Lower lobe of right lung (tissue), 2 donors: ENCODE measurements at places on chromosomes 1 and 21. TPM values are rescaled to one million over a fixed set of nuclear protein-coding genes. Genes with fewer than 3 reads are reported as not detected.
A peak's percentile ranks its signal among the peaks of the same experiment; 100 is the strongest.

INSRR gene
- not detected for total RNA-seq

PRPF38B gene
- 41.0 TPM for total RNA-seq

PLA2G2C gene
- total RNA-seq = not detected

HES3 gene
- total RNA-seq = not detected

ZNF695 gene
- total RNA-seq = not detected

PIGC gene
- total RNA-seq = 22.8 TPM

GNAT2 gene
- total RNA-seq = not detected

NR5A2 gene
- 1.4 TPM for total RNA-seq

DENND2C gene
- 3.8 TPM for total RNA-seq

LCE1A gene
- not detected for total RNA-seq

GSTM5 gene
- total RNA-seq = 11.7 TPM

NEXN gene
- total RNA-seq = 16.5 TPM

KRTAP19-6 gene
- not detected for total RNA-seq

- H3K27me3 ChIP-seq = no peaks in the 10 kb centered on the region
- H3K4me3 ChIP-seq = no peak overlapping the region
- DNase-seq = no peak
Measured at GRCh38 chr1:66182026-66182425, 351.9 kb upstream of the SGIP1 start.

GRCh38 chr1:202121006-202121405 is 1.7 kb upstream of the GPR37L1 start:
- H3K4me3 ChIP-seq = no peak overlapping the region
- H3K27me3 ChIP-seq = no peaks in the 10 kb centered on the region
- no peak overlapping the region for H3K27ac ChIP-seq
- H3K4me1 ChIP-seq = no peaks in the 10 kb centered on the region

DNA sequence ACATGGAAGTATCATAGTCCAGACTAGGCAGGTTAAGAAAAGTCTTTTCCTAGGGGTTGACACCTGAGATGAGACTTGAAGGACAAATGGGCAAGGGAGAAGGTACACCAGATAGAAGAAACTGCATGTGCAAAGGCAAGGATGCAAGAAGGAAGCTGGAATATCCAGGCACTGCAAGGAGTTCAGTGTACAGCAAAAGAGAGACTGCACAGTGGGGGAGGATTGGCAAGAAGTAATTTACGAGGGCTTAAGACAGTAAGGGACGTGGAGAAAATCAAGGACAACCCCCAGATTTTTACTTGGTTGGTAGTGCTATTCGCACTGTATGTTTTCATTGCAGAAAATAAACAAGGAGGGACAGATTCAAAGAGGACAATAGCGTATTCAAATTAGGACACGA is 58.5 kb downstream of the DNM3 start:
- H3K27me3 ChIP-seq = no peaks in the 10 kb centered on the region
- no peak overlapping the region for H3K27ac ChIP-seq
- no peak overlapping the region for H3K4me3 ChIP-seq
- H3K4me1 ChIP-seq = peaks cover 6% of the 10 kb centered on the region

DNA sequence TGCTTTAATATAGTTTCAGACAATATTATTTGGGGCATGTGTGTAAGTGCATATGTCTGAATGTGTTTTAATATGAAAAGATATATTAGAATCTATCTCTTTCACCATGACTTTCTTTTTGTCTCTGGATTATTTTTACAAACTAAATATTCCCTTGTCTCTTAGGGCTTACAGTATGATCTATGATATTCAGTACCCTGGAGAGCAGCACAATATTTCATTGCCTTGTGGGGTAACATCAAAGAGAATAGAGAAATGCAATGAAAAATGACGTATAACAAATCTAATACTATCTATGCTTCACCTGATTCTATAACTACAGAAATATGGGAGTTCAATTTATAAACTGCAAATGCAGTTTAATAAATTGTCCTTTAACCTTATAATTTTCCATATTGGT is 2084.5 kb downstream of the MRPL39 start:
- H3K27me3 ChIP-seq = no peaks in the 10 kb centered on the region
- no peak overlapping the region for H3K4me3 ChIP-seq
- DNase-seq = no peak
- H3K27ac ChIP-seq = no peak overlapping the region
- no peaks in the 10 kb centered on the region for H3K36me3 ChIP-seq

GRCh38 chr1:174191349-174191862 is 32.1 kb downstream of the RABGAP1L start:
- H3K27me3 ChIP-seq = no peaks in the 10 kb centered on the region
- peaks cover 8% of the 10 kb centered on the region for H3K4me1 ChIP-seq
- H3K36me3 ChIP-seq = no peaks in the 10 kb centered on the region
- no peak overlapping the region for H3K27ac ChIP-seq
- H3K4me3 ChIP-seq = no peak overlapping the region

DNA sequence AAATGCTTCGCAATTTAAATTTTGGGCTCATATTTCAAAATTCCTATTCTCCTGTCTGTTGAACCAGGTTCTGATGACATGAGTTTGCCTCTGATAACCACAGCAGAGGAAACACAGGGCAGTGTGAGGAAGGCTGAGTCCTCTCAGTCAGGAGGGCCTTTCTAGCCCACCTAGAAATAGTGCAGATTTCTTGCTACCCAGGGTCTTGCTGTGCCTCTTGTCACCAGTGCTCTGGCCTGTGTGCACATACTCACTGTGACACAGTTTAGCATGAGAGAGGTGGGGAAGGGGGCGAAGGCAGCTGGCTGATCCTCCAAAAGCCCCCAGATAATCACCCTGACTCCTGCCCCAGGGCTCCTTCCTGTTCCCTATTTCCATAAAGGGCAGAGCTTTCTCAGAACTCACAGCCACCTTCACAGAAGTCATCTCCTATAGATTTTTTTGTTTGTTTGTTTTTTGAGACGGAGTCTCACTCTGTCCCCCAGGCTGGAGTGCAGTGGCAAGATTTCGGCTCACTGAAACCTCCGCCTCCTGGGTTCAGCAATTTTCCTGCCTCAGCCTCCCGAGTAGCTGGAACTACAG is 23.7 kb downstream of the ERRFI1 start:
- H3K27ac ChIP-seq = peak overlapping the region; percentile 76
- no peak for DNase-seq
- no peaks in the 10 kb centered on the region for H3K36me3 ChIP-seq

DNA sequence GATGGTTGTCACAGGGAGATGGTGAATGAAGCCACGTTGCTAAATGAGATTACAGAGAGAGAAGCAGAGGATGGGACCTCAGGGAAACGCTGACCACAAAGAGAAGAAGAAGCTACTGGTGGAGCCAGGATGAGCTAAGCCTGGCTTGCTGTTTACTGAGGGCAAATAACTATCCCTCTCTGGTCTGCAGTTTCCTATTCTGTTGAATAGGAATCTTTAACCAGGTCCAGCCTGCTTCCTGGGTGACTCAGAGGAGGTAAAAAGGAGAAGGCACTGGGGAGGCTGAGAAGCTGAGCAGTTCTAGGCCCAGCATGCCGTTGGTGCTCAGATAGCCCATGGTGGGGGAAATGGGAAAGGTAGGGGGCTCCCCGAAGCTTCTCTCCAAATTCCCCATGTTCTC is 29.6 kb downstream of the DMBX1 start:
- no peaks in the 10 kb centered on the region for H3K36me3 ChIP-seq
- no peak for DNase-seq
- H3K27me3 ChIP-seq = peaks cover 14% of the 10 kb centered on the region
- H3K4me3 ChIP-seq = no peak overlapping the region
- H3K27ac ChIP-seq = no peak overlapping the region

DNA sequence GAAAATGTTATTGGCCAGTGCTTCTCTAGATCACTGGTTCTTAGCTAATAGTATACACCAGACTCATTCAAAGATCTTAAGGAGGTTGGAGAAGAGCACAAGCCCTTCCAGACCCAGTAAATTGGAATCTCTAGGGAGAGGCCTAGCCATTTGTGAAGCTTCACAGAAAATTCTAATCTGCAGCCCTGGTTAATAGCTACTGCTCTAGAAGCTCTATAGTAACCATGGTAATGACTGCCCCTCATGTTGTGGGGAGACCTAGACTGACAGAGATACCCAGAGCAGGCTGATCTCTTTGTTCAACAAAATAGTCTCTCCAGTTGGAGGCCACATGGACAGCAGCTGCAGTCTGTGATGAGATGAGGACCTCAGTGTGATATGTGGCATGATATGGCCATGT is 31.7 kb downstream of the ARID1A start:
- peaks cover 66% of the 10 kb centered on the region for H3K4me1 ChIP-seq
- H3K27me3 ChIP-seq = no peaks in the 10 kb centered on the region
- H3K27ac ChIP-seq = no peak overlapping the region
- peaks cover 31% of the 10 kb centered on the region for H3K36me3 ChIP-seq

DNA sequence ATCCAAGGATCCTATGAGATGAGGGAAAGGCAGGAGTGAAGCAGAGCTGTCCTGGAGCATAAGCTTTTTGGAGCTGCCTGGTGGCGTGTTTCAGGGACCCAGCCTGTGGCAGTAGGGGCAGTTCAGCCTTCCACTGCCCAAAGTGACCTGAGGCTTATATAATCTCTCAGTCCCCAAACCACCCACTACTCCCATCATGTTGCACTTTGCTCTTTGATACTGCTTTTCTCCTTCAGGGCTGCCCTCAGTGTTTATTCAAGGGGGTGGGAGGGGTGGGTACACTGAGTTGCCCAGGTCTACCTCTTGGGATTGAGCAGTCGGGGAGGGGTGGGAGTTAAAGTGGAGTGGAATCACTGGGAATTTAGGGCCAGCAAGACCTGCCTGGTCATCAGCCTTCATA is 9.3 kb downstream of the HCN3 start:
- H3K4me3 ChIP-seq = no peak overlapping the region
- H3K27me3 ChIP-seq = no peaks in the 10 kb centered on the region
- no peaks in the 10 kb centered on the region for H3K4me1 ChIP-seq
- H3K27ac ChIP-seq = no peak overlapping the region
- no peak for DNase-seq

DNA sequence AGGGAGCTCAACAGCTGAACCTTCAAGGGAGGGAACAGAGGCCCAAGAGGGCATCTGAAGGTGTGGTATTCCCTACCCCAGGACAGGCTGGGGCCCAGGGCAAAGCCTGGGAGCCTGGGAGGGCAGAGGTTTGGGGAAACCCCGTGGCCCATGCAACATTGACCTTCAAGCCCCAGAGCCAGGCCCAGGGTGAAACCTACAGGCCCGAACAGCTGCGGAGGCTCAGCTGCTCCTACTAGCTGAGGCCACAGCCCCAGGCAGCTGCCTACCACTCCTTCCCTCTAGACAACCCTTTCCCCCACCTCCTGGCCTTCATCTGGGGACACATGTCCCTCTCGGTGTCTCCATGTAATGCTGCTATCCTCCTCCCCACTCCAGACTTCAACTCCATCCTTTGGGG is 3.2 kb downstream of the LAD1 start:
- DNase-seq = no peak
- peaks cover 21% of the 10 kb centered on the region for H3K27me3 ChIP-seq
- H3K4me1 ChIP-seq = peaks cover 19% of the 10 kb centered on the region
- no peak overlapping the region for H3K4me3 ChIP-seq

GRCh38 chr1:74193908-74194307 is 4.1 kb downstream of the LRRIQ3 start:
- H3K4me3 ChIP-seq = no peak overlapping the region
- no peaks in the 10 kb centered on the region for H3K36me3 ChIP-seq
- H3K27ac ChIP-seq = no peak overlapping the region
- no peaks in the 10 kb centered on the region for H3K4me1 ChIP-seq

DNA sequence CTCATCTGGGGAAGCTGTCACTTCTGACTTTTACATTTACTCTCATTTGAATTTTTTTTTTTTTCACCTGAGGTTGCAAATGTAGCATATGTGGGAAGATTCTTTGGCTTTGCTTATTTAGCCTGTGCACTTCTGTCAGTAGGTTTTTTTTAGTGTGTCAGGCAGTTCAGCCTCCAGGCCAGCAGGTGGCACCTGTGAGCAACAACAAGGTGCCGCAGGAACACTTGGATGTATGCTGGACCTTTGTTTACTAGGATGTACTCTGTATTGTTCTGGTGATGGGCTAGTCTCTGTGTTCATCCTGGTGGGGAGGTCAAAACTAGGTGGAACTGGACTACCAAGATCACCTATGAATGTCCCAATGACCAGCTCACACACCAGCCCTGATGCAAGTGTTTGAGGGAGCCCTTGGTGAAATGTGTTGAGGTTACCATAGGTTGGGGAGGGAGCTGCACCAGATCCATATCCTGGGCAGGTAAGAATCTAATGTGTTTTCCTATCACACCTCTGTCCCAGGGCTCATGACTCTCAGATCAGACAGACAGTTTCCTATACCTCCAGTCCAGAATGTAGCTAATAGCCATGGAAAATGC is 618.2 kb downstream of the BRINP3 start:
- no peak overlapping the region for H3K4me3 ChIP-seq
- no peaks in the 10 kb centered on the region for H3K36me3 ChIP-seq
- DNase-seq = no peak
- H3K4me1 ChIP-seq = no peaks in the 10 kb centered on the region

DNA sequence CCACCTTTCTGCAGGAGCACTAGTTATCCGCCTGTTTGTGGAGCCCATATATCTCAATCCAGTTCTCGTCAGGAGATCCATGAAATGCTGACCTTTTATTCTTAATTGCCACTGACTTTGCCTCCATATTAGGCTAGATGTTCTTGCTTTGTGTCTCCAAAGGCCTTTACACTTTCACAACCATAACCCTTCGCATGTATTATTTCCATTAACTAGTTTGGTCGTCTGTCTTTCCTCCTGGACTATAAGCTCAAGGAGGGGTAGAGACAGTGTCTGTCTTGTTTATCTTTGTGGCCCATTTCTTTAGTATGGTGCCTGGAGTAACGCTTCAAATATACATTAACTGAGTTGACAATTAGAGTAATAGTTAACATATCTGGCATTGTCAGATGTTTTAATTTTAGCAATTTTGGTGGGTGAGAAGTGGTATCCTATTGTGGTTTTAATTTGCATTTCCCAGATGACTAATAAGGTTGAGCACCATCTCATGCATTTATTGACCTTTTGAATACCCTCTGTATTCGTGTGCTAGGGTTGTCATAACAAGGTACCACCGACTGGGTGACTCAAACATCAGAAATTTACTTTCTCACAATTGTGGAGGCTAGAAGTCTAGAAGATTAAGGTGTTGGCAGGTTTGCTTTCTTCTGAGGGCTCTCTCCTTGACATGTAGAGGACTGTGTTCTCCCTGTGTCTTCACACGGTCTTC is 21.7 kb upstream of the IL12RB2 start:
- H3K36me3 ChIP-seq = no peaks in the 10 kb centered on the region
- H3K4me1 ChIP-seq = no peaks in the 10 kb centered on the region
- H3K27me3 ChIP-seq = no peaks in the 10 kb centered on the region

- no peaks in the 10 kb centered on the region for H3K36me3 ChIP-seq
- peak overlapping the region; percentile 71 for H3K27ac ChIP-seq
- H3K4me1 ChIP-seq = peaks cover 21% of the 10 kb centered on the region
- no peak for DNase-seq
- H3K27me3 ChIP-seq = no peaks in the 10 kb centered on the region
Measured at GRCh38 chr1:161088587-161089110, 709 bp downstream of the NECTIN4 start.
